PC-3 (cell line): ENCODE measurements at places on chromosomes 2 and 18.

GRCh38 chr2:46010223-46010924 is 286.8 kb upstream of the EPAS1 start:
- DNase-seq = no peak

DNA sequence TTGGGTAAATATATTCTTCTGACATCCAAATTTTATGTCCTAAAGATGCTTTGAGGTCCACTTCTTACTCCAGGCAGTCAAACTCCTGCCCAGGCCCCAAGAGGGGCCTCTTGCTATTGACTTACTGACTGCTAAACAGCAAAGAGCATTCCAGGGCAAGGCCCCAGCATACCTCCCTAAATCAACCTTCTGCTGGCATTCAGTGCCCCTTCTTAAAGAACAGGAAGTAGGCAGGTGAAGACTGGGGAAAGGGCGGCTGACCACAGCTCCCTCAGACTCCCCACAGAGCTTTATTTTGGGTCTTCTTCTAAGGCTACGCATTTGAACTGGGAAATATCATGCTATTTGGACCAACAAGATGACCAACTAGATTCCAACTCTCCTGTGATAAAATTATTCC is 68.9 kb downstream of the USP40 start:
- DNase-seq = no peak

GRCh38 chr18:38644875-38645641 is 1079.5 kb upstream of the CELF4 start:
- DNase-seq = no peak

DNA sequence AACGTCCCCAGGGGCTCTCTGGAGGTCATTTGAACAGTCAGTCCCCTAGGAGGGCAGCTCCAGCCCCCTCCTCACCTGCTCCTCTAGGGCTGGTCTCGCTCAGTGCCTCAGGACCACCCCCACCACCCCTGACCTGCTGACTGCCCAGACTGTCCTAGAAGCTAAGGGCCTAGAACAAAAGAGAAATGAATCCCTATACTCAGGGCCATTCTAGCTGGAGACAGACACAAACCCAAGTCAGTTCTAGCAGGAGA is 83.0 kb downstream of the HS1BP3 start:
- no peak for DNase-seq

- DNase-seq = no peak
Measured at GRCh38 chr2:6011921-6012320, 319.7 kb downstream of the SOX11 start.

- no peak for DNase-seq
Measured at GRCh38 chr2:147862859-147863516, 18.2 kb downstream of the ACVR2A start.

- DNase-seq = no peak
Measured at GRCh38 chr18:36594621-36595020, 234.2 kb downstream of the TPGS2 start.

DNA sequence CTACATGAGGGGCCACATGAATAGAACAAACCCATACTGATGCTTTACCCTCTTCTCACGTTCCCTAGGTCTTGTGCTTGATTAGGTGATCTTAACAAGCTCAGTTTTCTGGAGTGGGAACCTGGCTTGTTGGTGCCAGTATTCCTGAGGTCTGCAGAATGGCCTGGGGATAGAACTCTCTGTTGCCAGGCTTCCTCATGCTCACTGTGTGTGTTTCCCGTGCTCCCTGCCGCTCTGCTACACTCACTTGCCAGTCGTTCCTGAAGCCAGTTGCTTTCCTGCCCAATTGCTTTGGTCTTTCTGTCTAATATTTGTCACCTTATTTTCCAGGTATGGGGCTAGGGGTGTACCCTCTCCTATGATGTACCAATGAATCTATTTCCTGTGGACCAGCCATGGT is 2111.5 kb upstream of the PIK3C3 start:
- no peak for DNase-seq

DNA sequence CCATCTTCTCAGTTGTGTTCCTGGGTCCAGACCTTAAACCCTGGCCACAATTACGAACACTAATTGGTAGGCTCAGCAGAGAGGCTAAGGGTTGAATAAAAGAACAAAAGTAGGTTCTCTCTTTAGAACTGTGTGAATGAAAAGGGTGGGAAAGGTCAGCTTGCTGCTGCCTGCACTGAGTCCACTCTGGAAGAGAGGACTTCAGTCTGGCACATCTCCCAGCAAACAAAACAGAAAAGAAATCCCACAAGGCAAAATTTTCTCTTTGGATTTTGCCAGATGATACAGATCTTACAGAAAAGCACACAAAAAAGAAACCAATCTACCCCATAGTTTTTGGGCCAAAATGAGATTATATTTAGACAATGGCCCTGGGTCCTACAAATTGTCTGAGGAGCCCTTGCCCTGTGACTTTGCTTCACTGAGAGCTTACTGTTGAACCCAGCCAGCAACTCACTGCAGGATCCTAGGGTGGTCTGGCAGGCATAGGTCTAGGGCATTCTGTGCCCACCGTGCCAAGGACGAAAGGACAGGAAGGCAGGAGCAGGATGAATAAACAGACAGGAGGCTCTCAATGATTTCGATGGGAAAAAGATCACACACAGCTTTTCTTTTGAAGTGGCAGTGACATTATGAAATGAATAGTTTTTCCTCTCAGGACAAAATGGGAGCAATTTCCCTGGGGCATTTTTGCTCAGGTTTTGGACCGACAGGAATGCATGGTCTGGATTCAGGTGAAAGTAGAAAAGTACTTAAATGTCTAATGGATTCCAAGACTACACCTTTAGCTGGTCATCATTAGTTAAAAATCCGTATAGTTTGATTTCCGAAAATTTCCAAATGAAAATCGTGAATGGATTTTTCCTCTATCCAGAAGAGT is 68.4 kb upstream of the STAM2 start:
- no peak for DNase-seq

DNA sequence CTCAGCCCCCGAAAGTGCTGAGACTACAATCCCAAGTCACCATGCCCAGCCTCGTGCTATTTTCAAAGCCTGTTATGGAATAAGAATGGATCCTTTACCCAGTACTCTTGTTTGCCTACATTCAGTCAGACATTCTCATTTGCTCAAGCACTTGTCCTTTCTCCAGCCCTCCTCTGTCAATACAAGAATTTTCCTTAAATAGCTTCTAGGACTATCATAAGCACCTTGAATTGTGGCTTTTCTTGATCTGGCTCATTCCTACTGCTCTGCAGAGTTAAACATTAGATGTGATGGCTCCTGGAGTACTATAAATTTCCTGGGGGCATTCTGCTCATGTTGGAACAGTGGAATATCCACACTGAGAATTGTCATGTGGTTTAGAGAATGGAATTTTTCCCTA is 506.1 kb downstream of the ARHGAP15 start:
- no peak for DNase-seq

GRCh38 chr2:80199504-80199903 is 105.0 kb downstream of the LRRTM1 start:
- no peak for DNase-seq

DNA sequence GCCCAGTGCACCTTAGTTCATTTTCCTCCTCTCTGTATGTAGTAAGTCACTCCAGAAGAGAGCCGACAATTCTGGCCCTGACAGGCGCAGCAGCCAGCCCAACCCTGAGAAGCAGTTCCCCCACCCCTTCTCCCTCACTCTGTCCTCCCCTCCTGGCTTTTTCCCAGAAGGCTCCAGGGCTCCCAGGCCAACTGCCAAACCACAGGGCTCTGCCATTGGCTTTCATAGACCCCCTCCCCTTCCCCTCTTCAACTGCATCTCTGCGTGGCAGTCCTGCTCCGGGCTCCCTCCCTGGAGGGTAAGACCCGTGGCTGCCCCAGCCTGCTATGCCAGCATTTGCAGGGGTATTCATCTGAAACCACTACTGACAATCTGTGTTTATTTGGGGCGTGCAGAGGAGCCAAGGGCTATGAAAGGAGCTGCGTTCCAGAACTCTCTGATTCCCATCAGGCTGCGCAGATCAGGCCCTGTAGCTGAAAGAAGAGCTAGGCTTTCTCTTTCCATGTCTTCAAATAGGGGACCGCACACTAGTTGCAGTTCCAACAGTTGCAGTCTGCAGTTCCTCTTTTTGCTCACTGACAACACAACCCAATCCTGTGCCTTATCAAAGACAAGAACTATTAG is 388.6 kb upstream of the TNP1 start:
- no peak for DNase-seq

GRCh38 chr2:69955029-69955428 is 6.4 kb downstream of the ASPRV1 start:
- DNase-seq = no peak

DNA sequence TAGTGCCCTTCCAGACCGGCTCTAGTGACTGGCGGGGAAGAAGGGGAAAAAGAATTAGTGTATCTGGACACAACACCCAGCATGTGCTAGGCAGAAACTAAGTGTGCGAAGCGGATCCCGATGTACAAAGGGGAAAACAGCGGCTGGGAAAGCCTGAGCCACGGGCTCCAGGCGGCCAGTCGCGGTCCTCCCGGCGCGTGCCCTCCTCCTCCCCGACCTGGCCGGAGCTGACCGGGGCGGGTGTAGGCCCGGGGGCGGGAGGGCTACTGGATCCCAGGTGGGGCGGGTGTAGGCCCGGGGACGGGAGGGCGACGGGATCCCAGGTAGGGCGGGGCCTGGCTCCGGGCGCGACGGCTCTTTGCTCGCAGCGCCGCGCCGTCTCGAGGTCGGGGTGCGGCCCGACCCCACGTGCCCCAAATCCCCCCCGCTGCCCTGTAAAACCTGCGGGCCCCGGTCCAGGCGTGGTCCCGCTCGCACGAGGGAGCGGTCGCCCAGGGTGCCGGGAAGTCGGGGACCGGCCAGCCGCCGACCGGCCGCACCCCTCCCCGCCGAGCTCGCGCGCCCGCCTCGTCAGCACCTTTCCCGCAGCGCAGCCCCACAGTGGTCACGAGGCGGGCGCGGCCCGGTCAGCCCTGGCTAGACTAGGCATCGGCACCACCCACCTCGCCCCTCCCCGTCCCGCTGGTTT is 48.8 kb downstream of the C2orf42 start:
- DNase-seq = no peak

DNA sequence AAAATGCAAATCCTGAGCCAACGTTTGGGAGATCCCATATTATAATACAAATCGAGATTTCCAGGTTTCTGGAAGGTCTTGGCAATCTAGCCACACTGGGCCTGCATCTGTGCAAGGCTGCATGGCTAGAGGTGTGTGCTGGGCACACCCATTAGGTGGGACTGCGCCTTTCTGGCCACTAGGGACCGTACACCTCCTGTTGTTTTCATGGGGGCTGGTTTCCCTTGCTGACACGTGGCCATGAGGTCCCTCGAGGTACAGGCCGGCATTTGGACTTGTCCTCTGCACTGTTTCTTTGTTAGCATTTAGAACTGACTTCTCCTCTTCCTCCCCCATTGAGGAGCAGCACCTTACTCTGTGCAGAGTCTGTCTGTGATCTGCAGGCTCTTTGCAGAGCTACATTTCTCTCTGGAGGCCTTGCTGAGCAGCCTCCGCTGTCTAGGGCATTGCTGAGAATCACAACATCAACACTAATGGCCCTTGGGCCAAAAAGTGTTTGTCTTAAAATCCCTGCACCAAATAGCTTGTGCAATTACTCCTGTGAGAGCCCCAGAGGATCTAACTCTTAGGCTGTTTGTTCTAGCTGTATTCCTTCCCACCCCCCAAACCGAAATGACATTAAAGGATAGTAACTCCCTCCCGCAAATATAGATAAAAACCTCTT is 131.2 kb downstream of the NEDD4L start:
- DNase-seq = no peak

DNA sequence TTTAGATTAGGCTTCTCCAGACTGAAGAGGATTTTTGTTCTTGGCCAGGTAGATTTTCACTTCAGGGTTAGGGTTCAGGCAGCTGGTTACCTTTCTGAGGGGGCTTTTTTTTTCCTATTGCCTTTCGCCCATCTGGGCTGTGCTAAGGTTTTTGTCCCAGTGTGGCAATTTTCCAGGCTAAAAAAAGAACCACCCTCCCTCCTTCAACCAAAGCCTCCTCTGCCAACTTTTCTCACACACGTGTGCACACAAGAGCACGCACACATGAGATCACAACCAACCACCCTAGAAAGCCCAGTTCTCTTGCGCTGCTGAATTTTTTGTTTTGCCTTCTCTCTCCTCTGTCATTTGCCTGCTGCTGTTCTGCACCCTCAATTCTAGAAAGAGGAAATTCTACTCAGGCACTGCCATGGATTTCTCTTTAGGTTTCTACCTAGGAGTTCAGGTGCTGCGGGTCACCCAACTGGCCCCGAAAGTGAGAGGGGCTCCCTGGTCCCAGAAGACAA is 8.5 kb upstream of the CXCR4 start:
- DNase-seq = no peak

GRCh38 chr2:129252781-129253460 is 726.5 kb upstream of the RAB6C start:
- no peak for DNase-seq

GRCh38 chr2:102619414-102620319 is at the start of gene SLC9A2:
Gene SLC9A2 (plus strand): TSS chr2:102619553. CDS start chr2:102619849, 296 bp downstream.
- DNase-seq = peak; percentile 38

GRCh38 chr2:209817844-209818271 is 46.2 kb downstream of the UNC80 start:
- DNase-seq = no peak

DNA sequence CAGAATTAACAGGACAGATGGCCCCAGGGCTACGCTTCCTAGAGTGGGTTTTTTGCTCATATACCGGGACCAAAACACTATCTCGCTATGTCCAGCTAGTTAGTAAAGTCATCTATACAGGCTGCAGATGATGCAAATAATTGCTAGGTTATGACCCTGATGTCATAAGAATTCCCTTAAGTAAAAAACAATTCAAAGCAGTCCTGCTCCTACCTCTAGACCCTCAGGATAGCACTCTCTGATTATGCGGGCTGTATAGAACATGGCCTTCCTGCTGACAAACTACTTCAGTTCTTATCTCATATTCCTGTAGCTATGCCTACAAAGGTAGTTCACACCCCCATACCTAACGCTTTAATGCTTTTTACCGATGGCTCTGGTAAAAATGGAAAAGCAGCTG is 13.2 kb downstream of the DYNAP start:
- DNase-seq = no peak

DNA sequence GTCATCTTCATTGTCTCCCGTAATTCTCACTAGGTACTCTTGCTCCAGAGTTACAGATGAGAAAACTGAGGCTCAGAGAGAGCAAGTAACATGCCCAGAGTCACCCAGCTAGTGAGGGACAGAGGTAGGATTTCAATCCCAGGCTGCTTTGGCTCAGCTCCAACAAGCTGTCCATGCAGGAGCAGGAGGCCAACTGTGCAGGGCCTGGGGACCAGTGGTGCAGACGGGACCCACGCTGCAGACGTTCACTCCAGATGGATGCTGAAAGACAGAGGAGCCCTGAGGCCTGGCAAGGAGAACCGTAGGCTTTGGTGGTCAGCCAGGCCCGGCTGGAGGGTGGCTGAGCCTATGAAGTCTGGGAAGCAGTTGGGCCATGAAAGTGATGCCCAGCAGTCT is 102.6 kb downstream of the MCFD2 start:
- DNase-seq = no peak

GRCh38 chr2:120271711-120272379 is 19.2 kb downstream of the RALB start:
- DNase-seq = no peak

GRCh38 chr2:39127973-39128372 is 7.1 kb upstream of the SOS1 start:
- DNase-seq = peak; percentile 21

DNA sequence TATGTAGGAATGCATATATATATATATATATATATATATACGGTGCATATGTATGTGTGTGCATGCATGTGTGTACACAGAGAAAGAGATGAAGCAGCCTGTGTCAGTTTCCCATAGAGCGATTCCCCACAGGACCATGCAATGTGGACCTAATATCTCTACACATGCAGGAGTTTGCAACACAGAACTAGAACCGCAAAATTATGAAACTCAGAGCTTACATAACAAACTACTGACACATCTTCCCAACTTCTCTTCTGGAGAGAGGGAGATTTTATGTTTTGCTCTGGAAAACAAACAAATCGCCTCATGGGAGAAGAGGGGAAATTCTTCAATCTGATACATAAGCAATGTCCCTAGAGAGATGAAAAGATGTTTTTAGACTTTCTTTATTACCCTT is 377.2 kb downstream of the LRATD1 start:
- no peak for DNase-seq
